ENCODE measurements at places on chromosomes 7 and 10.

DNA sequence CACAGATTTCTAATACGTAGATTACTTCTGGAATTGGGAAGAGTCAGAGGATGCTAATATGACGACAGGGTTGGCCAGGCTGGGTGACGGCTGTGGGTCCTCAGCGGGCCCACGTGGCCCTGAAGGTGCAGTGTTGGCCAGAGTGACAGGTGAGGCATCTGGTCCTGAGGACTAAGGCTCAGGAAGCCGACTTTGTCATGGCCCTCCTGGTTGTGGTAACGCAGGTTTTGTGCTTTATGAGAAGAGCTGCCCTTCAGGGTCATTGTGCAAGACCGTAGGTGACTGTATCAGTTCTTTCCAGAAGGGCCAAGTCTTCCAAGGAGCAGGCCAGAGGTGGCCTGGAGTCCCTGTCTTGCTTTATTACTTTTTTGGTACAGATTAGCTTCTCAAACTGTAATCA is 2.5 kb downstream of the EIF3B start:
- DNase-seq: no peak

- DNase-seq: no peak
These were observed 649.9 kb upstream of the ADARB2 start for GRCh38 chr10:2387261-2387660.

DNA sequence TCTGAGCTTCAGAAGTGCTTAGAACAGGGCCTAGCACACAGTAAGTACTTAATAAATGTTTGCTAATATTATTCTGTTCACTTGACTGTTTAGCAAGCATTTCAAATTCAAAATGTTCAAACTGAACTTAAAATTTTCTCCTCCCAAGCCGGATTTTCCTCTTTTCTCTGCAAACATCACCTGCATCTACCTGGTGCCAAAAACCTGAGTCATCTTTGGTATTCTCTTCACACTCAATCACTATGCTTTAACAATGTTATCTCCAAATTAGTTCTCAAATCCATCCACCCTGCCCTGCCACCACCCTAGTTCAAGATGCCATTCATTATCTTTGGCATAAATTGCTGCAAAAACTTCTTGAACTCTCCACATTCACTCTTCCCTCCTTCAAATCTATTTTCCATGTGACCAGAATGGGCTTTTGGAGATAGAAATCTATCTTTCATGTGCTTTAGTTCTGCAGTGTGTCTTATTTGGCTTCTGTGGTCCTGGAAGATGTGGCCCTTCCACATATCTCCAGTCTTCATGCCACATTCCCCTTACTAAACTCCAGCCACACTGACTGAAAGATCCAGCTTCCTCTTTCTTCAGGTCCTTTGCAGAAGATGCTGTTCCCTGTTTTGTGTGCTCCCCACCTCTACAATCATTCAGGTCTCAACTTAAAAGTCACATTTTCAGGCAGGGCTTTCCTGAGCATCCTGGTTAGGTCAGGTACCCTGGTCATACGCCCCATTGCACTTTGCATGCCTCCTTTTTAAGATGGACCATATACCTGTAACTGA is 2.0 kb downstream of the GGCT start:
- no peak for DNase-seq

DNA sequence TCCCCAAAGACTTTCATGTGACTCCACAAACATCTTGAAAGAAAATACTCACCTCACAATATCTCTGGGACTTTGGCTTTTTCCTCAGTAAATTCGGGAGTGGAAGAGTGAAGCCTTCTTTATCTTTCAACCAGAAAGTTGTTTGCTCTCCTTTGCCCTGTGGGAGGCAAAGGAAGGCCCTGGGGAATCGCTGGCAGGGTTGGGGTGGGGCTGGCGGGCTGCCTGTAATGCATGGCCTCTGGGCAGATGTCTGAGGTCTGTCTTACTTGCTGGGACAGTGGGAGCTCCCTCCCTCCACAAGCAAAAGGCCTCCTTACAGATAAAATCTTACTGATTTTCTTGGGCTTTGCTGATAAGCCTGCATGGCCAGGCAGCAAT is 24.9 kb downstream of the TECTB start:
- DNase-seq: no peak

GRCh38 chr7:51301806-51302205 is 14.8 kb downstream of the COBL start:
- no peak for DNase-seq

- DNase-seq: no peak
These were observed 891.6 kb downstream of the GRM8 start for GRCh38 chr7:126361183-126361582.

GRCh38 chr10:70649526-70649925 is 22.8 kb upstream of the ADAMTS14 start:
- no peak for DNase-seq

DNA sequence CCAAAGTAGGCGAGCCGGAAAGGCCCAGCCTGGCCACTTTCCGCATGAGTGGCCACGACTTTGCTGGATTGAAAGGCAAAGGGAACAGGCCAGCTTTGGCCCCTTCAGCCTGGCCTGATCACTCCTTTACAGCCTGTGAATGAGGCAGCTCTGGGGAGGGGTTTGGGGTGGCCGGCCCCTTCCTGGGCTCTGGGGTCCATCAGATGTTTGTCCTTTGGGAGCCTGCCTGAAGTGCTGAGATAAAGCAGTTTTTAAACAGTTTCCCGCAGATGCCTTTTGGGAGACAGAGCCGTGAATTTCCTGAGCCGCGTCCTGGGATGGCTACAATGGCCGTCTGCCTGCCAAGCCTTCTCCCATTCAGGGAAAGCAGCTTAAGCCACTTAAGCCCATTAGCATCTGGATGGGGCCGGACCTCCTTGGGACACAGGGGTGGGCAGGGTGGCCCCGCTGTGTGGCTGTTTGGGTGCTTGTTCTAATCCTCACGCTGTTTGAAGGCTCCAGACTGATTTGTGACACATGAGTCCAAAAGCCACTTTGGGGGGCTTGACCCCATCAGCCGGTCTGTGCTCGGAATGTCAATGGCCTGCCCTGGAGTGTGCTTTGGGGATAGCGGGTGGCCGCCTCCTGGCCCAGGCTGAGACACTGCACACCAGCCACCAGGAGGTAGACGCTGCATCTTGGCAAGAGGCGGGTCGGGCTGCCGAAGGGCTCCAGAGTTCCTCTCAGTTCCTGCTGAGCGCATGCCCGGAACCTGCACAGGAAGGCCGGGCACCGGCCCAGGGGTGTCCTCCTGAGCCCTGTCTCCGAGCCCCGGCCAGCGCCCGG is 38.9 kb downstream of the NKX6-2 start:
- DNase-seq: no peak

GRCh38 chr7:2971914-2972834 is 71.5 kb downstream of the CARD11 start:
- DNase-seq: no peak

DNA sequence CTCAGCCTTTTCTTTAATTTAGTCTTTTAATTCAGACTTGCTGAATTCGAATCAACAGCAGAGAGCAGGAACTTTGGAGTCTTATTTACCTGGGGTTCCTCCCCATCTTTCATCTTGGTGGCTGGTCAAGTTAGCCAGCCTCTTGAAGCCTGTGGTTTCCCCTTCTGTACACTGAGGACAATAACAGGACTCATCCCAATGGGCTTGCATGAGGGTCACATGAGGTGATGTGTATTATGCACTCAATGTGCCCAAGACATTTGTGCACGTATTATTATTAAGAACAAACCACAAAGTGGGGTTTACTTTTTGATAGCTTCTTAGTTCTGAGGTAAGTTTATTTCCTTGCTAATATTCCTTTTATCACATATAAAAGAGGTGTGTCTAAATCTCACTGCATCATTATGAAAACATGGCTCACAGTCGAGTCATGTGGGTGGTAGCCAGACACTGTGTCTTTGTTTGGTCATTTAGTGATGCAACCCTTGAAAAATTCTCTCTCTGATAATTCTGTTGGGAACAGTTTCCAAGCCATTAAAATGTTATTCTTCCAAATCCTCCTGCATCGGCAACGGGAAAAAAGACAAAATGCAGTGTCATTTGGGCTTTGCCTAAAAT is 86.5 kb upstream of the GRB10 start:
- no peak for DNase-seq

DNA sequence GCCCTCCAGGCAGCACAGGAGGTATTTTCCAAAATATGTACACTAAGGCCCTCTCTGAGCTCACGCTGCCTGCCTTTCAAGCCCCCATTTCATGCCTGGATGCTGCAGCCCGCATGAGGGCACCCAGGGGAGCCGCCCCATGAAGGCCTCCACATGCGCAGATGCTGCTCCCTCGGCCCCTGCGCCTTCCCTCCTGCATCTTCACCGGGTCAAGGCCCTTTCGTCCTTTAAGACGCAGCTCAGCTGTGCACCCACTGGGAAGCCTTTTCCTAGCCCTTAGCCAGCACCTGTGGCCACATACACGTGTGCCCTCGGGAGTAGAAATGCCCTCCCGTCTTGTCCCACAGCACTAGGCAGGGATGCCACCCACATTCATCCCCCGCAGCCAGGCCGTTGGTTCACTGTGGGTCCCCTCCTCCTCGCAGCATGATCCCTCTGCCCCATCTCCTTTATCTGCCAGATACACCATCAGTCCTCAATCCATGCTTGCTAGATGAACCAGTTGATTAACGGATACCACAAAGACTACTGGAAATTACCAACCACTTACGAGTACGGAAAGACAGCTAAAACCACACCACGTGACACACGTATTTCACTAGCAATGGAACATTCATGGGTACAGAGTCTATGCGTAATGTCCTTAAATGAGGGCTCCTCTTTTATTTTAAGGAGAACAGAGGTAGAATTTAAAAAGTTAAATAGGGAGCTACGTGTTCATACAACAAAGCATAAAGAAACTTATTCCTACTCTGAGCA is 278.0 kb downstream of the TNS3 start:
- no peak for DNase-seq

GRCh38 chr7:33829536-33829935 is 75.8 kb upstream of the BMPER start:
- DNase-seq: no peak

DNA sequence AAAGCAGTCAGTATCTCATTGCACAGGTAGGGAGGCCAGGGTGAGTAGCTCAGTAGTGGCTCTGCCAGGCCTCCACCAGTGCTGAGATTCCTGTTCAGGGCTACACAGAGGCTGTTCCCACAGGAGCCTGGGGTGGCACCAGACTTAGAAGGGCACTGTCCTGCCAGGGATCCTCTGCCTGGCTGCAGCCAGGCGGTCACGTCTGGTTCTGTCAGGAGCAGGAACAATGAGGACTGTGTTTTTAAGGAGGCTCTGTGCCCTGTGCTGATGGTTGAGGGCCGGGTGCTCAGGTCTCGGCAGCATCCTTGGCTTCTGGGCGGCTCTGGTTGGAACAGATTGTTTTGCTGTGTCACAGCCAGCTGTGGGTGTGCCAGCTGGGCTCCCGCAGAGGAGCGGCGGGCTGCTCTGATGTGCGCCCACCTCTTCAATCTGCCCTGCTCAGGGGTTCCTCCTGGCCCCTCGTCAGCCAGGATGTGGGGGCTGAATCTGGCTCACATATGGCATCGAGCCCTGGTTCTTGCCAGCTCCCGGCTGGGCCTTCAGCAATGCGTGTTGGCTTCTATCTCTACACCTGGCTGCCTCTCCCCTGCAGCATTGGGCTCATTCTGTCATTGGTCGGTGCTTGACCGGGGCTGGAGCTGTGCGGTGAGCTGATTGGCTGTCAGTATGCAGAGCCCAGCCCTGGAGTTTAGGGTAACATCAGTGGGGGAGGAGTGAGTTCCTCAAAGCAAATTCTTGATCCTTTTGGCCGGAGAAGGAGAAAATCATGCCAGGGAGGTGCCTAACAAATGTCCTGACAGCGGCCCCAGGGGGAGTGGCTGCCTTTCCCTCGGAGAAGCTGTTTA is 41.2 kb downstream of the TACR2 start:
- DNase-seq: no peak

DNA sequence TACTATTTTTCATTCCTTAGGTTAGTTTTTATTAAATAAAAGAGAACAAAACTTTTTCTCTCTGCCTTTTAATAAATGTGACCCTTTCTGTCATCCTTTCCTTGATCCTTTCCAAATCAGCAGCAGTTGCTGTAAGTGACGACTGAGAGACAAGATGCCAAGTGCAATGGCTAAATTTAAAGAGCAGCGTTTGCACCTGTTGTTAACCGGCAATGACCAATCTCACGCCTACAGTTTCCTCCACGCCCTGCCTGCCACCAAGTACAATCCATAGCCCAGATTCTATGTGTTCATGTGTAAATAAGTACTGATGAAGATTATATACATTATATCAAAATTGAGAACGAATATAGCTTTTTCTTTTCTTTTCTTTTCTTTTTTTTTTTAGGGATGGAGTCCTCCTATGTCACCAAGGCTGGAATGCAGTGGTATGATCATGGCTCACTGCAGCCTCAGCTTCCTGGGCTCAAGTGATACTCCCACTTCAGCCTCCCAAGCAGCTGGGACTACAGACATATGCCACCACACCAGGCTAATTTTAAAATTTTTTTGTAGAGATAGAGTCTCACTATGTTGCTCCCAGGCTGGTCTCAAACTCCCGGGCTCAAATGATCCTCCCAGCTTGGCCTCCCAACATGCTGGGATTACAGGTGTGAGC is 6.5 kb upstream of the MCU start:
- no peak for DNase-seq

Data from CMK (cell line).